Hepatic stellate cell (primary cell): ENCODE measurements at places on chromosomes 5 and 9.

DNA sequence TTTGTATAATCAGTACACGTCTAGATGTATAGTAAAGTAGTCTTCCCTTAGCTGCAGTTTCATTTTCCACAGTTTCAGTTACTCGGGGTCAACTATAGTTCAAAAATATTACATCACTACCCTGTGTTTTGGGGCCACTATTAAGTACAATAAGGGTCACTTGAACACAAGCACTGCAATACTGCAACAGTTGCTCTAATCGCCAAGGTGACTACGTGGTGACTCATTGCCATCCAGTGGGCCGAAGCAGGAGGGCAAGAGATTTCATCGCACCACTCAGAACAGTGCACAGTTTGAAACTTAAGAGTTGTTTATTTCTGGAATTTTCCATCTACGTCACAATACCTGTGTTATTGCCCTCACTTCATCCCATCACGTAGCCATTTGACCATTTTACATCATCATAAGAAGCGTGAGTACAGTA, at the start of gene ARL14EPL:
Gene ARL14EPL (plus strand): TSS at position 379 of the 424 bp plus-strand sequence. CDS start 18,994 bp downstream, outside the sequence.
- DNase-seq = peak; percentile 19

- DNase-seq = no peak
Observed at GRCh38 chr5:138408023-138408422, 30.8 kb upstream of the REEP2 start.

- DNase-seq = no peak
Observed at GRCh38 chr5:9105851-9106250, 440.0 kb downstream of the SEMA5A start.

- no peak for DNase-seq
Observed at GRCh38 chr5:170743876-170744212, 39.7 kb upstream of the GABRP start.

DNA sequence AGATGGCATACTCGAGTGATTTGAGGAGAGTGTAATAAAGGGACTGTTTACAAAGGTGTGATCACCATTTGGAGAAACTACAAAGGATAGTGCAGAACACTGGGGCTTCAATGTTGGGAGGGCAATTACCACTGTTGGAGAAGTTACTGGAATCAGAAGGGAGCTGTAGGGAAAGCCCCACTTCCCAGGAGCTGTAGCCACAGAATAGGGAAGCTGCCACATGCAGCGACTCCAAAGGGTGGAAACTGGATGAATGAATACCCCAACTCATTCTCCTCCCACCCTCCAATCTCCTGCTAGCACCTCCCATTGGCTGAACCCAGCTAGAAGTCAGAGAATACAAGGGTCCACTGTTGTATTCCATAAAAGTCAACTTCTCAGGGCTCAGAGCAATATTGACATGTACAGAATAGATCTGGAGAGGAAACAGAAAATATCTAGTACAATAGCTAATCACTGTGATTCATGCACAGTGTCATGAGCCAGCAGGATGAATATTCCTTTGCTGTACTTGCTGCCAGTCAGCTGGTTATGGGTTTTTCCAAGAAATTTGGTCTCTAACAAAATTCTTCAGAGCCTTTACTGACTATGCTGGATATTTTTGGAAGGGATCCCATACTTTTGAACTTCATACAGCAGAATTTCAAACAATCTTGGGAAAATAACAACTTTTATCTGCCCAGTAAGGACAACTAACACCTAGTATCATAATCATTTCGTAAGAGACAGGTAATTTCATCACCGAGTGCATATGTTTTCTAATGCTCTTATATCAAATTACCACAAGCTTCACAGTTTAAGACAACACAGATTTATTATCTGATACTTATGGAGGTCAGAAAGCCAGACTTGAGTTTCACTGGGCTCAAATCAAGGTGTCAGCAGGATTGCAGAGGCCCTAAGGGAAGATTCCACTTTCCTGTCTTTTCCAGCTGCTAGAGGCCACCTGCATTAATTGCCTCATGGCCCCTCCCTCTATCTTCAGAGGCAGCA, 39.6 kb downstream of the PDCD1LG2 start:
- DNase-seq = peak; percentile 26

- no peak for DNase-seq
Observed at GRCh38 chr5:140953234-140953633, 13.0 kb upstream of the PCDHAC2 start.

DNA sequence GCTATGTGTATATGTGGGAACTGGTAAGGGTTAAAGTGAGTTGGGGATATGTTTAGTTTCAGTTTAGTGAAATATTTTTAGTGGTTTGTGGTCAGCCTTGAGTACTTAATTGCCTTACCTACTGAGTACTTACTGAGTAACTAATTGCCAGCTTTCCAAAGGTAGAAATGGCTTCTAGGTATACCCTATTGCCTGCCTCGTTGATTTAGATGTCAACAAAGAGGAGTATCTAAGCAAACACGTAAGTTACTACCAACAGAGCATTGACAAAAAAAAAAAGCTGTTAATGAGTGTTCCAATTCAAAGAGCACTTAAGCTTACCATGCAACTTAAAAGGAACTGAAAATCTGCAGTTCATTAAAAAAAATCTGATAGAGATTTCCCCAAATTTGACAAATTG, 8.8 kb downstream of the ATP10B start:
- no peak for DNase-seq

GRCh38 chr9:70411121-70411929, 3.1 kb downstream of the KLF9 start:
- peak; percentile 77 for DNase-seq
